ENCODE measurements at places on chromosomes 3 and 15.

GRCh38 chr3:13119471-13120220 is 46.4 kb upstream of the IQSEC1 start:
- no peak for DNase-seq

DNA sequence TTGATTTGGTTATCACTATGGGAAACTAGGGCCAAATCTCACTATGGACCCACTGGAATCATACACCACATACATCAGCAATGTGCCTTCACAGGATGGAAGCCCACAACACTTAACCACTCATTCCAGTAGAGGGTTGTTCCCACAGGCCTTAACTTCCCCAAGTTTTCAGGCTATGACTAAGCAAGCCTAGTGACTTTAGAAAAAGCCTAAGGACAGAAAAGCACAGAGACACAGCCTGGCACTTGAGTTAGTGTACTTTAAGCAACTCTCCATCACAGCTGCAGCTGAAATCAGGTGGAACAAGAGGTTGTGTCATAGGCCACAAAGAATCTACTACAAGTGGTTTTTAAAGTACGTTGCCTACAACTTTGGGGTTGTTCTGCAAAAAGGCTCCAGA is 128.7 kb downstream of the LRRN1 start:
- DNase-seq, result no peak

GRCh38 chr3:32296251-32297204 is 58.0 kb downstream of the CMTM8 start:
- DNase-seq, result peak; percentile 15

GRCh38 chr3:84943379-84943778 is 15.4 kb upstream of the CADM2 start:
- DNase-seq, result no peak

- no peak for DNase-seq
Observed at GRCh38 chr3:18405141-18405540, 20.0 kb downstream of the SATB1 start.

GRCh38 chr3:146895026-146895749 is 290.0 kb upstream of the PLSCR5 start:
- peak; percentile 68 for DNase-seq

DNA sequence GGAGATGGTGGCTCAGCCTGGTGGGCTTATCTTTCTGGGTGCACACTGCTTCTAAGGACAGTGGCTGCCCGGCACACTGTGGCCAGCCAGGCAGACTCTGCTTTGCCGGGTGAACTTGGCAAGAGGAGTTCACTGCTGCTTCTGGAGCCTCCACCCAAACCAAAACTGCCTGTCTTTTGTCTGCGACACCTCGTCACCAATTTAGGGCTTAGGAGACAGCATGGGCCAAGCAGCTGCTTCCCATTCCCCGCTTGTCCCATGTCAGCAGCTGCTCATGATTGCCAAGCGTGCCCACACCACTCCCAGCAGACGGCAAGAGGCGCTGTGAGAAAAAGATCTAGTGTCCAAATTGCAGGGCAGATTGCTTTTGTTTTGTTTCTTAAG is 57.3 kb downstream of the LSM3 start:
- DNase-seq, result no peak

DNA sequence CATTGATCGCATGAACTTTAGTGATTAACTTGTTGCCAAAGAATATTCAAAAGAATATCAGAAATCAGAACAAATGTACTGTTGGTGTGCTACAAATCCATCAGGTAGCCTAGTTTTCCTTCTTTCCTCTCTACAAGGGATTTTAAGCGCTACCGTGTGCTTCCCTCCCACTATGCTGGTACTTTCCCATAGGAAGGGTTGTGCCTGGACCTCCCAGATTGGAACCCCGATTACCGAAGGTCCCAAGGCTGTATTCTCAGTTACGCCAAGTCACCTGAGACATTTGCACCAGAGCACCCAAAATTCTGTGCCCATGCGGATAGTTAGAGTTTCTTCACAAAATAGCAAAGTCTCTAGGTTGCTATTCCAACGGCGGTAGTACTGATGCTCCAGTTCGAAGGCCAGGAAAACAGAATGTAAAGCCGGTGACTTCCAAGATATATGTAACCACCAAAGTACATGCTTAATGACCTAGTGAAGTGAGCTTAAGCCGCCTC is 23.4 kb upstream of the GATM start:
- no peak for DNase-seq

DNA sequence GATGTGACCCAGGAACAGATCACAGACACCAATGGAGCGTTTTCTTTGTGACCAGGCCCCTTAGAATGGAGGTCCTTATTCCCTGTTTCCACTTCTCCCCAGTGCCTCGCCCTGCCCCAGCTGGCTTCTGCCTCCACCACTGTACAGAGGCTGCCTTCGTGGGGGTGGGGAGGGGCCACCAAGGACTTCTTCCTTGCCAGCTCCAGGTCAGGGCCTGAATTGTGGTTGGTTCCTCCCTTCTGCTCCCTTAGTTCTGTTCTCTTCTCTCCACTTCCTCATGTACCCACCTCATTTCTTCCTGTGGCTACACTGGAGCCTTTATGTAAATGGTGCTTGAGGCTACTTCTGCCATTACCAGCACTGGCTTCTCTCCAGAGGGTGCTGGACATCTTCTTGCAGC is 16.4 kb downstream of the TGM4 start:
- DNase-seq, result no peak

GRCh38 chr3:146160964-146161662 is at the start of gene PLOD2:
Gene PLOD2 (minus strand): TSS chr3:146161184. CDS start chr3:146160989, 195 bp downstream.
- peak; percentile 94 for DNase-seq
